ENCODE measurements at places on chromosomes 16 and 17.

GRCh38 chr17:75153780-75154194, 525 bp downstream of the JPT1 start:
- peak; percentile 40 for DNase-seq

DNA sequence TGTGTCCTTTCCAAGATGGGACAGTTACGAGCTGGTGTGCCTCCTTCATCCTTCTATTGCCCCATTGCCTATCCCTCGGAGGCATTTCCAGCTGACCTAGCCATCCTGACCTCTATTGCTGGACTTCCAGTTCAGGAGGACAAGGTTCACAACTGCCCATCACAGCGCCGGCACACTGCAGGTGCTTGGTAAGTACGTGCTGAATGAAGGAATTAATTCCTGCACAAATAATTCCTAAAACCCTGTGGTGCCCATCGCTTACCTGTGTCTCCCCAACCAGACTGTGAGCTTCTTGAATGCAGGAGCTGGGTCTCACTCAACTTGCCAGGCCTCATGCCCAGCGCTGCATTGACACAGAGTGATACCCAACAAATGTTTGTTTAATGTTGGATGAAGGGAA, 13.0 kb downstream of the ALOX15B start:
- DNase-seq, result no peak

DNA sequence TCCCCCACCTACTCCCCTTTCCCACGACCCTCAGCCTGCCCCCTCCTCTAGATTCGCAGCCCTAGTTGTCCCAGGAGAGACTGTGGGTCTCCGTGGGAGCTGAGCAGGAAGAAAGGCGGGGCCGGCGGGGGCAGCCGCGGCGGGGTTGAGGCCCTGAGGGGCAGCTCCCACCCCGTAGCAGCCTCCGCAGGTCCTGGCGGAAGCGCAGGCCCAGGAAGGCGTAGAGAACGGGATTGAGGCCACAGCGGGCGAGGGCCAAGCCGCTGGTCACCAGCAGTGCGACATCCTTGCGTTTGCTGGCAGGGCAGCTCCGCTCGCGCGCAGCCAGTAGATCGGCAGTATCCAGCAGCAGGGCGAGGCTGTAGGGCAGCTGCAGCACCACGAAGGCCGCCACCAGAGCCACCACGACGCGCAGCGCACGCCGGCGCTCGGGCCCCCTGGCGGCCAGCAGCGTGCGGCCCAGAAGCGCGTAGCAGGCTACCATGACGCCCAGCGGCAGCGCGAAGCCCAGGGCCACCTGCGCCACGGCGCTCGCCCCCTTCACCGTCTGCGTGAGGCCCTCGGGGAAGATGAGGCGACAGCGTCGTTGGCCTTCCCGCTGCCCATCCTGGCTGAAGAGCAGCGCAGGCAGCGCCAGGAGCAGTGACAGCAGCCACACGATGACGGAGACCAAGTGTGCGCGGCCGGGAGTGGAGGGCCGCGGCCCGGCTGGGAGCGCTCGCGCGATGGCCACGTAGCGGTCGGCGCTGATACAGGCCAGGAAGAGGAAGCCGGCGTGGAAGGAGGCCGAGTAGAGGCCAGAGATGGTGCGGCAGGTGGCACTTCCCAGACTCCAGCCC, 1.9 kb downstream of the CCR10 start:
- DNase-seq, result peak; percentile 89

GRCh38 chr17:42784409-42784808, 4.0 kb downstream of the WNK4 start:
- no peak for DNase-seq

DNA sequence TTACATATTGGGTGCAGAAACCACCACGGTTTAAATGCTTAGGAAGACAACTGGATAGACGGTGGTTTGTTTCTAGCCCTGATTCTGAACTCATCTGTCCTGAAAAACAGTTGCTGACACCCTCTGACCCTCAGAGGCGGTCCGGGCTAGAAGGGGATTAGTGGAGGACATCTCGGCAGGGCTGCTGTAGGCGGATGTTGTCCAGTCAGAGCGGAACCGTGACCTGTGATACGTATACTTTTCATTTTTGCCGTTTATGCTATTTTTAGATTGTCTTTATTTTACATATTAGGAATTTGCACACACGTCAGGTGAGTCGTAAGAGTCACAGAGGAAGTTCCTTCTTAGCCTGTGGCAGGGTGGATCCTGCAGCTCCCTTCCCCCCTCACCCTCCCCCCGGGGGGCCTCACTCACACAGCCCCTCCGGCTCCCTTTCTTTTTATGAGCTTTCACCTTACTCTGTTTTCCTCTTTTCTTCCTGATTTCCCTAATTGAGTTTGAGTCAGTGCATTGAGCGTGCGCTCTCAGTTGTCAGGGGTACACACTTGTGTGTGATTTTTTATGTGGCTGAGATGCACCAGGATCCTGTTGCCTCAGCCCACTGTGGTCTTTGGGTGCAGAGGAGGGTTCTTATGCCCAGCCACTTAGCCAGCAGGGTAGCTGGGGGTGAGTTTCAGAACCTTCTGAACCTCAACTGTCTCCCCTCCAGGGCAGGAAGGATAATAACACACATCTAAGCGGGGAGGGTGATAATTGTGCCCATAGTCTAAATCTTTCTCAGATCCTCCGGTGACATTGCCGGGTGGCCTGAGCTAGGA, 211.1 kb upstream of the CHMP6 start:
- no peak for DNase-seq

- no peak for DNase-seq
Observed at GRCh38 chr16:69804297-69804696, 42.2 kb downstream of the WWP2 start.

GRCh38 chr17:53061446-53061845, 761.3 kb upstream of the KIF2B start:
- DNase-seq, result no peak

GRCh38 chr17:81095383-81095762, 60.4 kb downstream of the BAIAP2 start:
- no peak for DNase-seq

GRCh38 chr17:17356931-17357270, 53.7 kb downstream of the NT5M start:
- no peak for DNase-seq

GRCh38 chr17:75013092-75013559, 656 bp downstream of the MRPL58 start:
- peak; percentile 14 for DNase-seq

DNA sequence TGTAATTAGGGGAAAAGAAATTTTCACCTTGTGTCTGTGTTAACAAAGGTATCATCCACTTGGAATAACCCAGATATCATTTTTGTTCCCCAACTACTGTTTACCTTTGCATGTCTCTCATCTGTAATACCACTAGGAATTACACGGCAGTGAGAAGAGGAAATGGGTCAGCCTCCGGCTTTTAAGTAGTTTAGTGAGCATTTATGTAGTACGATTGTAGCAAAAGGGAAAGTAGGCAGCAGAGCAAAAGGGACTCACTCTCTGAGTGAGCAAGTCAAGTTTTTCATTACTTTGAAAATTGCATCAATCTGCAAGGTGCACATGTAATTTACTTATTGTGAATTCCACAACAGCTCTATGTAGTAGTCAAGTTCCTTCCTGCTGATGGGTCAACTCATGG, 11.2 kb downstream of the PHF12 start:
- no peak for DNase-seq

DNA sequence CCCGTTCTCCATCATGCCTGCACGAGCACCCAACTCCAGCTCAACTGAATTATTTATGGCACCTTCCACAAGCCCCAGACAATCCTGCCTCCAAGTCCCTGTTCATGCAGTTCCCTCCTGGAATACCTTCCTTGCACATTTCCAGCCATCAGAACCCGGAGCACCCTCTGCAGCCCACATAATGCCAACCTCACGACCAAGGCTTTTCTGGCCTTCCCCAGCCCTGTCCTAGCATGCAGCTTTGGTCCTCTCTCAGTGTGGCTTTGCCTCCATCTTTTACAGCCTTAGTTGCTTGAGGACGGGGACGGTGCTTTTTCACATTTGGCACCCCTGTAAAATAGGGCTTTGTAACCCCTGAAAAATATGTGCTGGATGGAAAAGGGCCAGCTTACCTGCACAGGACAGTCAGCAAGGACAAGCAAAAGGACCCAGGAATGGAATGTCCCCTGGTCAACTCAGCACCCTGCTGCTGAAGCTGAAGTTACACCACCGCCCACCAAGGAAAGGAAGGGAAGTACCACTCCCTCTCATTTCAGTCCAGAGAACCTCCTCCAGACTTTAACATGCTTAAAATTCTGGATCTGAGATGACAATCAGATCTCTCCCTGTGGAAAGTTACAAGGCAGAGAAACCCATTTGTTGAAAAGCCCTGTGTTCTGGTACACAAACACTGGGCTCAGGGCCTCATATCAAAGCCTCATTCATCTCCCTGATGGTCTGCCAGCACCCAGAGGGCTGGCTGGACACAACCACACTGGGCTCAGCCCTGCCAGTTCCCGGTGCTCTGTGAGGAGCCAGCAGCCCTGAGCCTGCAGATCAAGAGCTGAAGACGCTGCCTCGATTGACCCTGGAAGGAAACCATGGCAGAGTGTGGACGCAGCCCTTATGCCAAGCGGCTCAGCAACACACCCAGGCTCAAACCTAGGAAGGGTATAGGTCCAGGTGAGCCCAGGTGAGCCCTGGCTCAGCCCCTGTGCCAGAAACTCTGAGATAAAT, 2.9 kb downstream of the SLC39A11 start:
- DNase-seq, result no peak

DNA sequence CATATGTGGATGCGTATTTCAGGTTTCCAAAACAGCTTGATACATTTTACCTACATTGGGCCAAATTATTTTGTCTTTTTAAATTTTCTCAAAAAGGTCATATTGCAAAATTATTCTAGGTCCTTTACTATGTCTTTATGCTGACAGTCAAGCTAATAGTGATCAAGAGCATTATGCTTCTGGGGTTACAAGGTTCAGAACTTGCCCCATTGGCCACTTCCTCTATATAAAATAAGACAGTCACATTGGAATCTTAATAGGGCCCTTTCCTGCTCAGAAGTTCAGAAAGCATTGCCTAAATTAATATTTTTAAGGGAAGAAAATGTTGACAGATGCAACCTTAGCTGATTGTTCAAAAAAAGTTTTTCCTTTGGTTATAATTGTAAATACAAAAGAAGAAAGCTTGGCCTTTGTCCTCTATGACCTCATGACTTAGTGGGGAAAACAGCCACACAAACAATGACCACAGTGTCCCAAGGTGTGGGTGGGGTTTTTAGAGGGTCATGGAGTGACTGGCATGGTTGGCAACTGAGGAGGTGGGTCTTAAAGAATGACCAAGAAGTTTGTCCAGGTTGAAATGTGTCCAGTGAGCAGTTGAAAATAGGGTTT, 11.8 kb upstream of the RAB11FIP4 start:
- no peak for DNase-seq

- no peak for DNase-seq
Observed at GRCh38 chr17:39169101-39169500, 3.1 kb upstream of the ARL5C start.

DNA sequence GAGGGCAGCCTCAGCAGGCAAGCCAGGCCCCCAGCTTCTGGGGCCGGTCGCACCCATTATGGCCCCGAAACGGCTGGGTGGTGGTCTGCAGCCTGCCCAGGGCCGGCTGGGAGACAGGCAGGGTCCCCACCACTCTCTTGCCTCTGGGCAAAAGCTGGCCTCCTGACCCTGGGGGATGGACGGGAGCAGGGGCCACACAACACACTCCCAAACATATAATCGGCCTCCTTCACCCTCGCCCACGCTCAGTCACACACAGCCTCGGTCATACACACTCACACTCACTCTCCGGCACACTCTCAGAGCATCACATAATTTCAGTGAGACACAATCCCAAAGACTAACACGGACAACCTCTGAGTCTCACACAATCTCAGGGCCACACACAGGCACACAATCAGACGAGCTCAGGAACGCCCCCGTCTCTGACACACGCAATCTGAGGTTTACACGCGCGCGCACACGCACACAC, 589 bp downstream of the PEMT start:
- DNase-seq, result no peak

GRCh38 chr17:17087424-17088015, 45.3 kb downstream of the MPRIP start:
- no peak for DNase-seq

DNA sequence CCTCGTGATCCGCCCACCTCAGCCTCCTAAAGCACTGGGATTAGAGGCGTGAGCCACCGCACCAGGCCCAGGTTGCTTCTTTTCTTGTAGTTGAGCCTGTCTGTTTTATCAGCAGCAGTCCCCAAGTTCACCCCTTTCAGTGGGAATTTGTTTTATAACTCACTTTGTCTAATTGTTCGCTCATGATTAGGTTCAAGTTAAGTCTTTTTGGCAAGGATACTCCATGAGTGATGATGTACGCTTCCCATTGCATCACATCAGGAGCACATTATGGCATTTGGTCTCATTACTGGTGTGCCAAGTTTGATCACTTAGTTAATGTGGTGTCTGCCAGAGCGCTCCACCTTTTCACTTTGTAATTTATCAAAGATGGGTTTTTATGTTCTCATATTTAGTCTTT, 14.4 kb upstream of the GJD3 start:
- no peak for DNase-seq

- DNase-seq, result no peak
Observed at GRCh38 chr16:15621456-15621855, 21.5 kb downstream of the MARF1 start.

GRCh38 chr17:42270596-42270995, 5.6 kb downstream of the STAT5B start:
- no peak for DNase-seq

- no peak for DNase-seq
Observed at GRCh38 chr16:10876799-10877341, at the start of gene CIITA. CIITA (plus strand) TSS chr16:10877202; CDS start chr16:10877331, 129 bp downstream.

GRCh38 chr17:71338396-71338795, 782.4 kb upstream of the SOX9 start:
- no peak for DNase-seq

- DNase-seq, result no peak
Observed at GRCh38 chr16:82741073-82741615, 114.4 kb downstream of the CDH13 start.

DNA sequence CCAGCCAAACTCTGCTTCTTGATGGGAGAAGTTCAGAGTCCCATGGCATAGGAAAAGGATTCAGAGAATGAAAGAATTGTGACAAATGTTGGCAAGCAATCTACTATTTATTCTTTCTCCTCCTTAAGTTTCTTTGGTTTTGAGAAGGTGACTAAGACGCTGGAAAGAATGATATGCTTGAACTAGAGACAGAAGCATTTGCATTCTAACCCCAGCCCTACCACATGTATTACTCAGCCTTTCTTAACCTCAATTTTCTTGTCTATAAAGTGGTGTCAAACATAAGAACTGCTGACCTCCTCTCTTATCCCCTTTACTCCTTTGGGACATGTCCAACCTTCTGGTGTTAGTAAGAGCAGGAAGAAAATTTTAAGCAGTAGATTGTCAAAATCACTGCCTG, 124.7 kb downstream of the HS3ST2 start:
- DNase-seq, result no peak

DNA sequence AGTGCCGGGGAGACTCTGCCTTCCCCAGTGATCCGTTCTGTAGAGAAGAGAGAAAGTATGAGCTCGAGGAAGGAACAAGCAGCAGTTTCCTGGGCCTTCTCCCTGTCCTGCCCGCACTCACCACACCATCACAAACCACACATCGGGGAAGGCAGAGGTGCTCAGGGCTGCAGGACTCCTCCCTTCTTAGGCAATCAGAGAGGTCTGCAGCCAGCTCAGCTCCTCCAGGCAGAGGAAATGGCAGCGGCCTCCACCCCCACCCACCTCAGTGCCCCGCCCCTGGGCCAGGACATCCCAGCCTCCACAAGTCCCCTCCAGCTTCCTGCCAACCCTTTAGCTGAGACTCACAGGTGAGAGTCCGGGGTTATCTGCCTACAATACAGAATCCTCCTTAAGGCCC, 2.0 kb downstream of the ZNF319 start:
- no peak for DNase-seq
